Spleen (tissue), 13 donors: ENCODE measurements at places on chromosomes 3 and 15. TPM values are rescaled to one million over a fixed set of nuclear protein-coding genes. Genes with fewer than 3 reads are reported as not detected.

GRCh38 chr3:133742351-133743091, 3.7 kb upstream of the TF start:
- no peak for DNase-seq
- no peaks in the 10 kb centered on the region for H3K36me3 ChIP-seq
- no peaks in the 10 kb centered on the region for H3K4me1 ChIP-seq
- H3K4me3 ChIP-seq: no peak overlapping the region
- H3K27ac ChIP-seq: no peak overlapping the region

GRCh38 chr3:126008219-126008618, 39.2 kb downstream of the ROPN1B start:
- H3K27ac ChIP-seq: no peak overlapping the region
- H3K4me3 ChIP-seq: no peak overlapping the region
- DNase-seq: no peak
- H3K4me1 ChIP-seq: no peaks in the 10 kb centered on the region
- H3K27me3 ChIP-seq: no peaks in the 10 kb centered on the region

PLCL2 gene
- total RNA-seq: 60.4 TPM

ANKUB1 gene
- not detected for total RNA-seq

GRCh38 chr3:122774564-122774963, 19.1 kb downstream of the HSPBAP1 start:
- DNase-seq: no peak
- no peaks in the 10 kb centered on the region for H3K27me3 ChIP-seq
- peaks cover 13% of the 10 kb centered on the region for H3K4me1 ChIP-seq
- no peak overlapping the region for H3K27ac ChIP-seq
- peak overlapping the region; percentile 2 for H3K4me3 ChIP-seq
- peaks cover 39% of the 10 kb centered on the region for H3K36me3 ChIP-seq

PRR20G gene
- total RNA-seq: not detected

GOLGA8K gene
- 1.6 TPM for total RNA-seq

DNA sequence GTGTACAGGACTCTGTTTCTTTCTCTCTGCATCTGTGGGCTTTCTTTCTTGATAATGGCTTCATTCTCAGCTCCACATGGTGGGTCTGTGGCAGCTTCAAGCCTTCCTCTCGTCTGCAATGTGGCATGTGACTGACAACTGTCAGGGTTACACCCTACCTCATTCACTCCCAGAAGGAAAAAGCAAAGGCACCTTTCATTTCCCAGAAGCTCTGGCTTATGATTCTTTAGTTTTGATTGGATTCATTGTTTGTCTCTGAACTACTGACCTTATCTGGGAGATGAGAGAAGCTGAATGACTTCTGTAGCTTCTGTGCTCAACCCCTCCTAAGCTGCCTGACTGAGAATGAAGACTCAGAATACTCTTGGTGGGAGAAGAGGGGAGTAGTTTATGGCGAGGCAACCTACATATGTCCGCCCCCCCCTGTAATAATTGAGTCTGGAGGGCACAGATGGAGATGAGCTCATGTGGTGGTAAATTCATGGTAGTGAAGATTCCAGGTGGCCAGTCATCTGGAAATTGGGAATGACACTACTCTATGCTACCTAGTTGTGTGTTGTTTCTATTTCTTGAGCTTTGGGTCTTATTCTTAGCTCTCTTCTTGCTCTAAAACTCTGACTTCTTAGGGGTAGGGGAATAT, 38.4 kb downstream of the KCNAB1 start:
- no peak for DNase-seq
- no peak overlapping the region for H3K4me3 ChIP-seq
- no peak overlapping the region for H3K27ac ChIP-seq
- H3K27me3 ChIP-seq: no peaks in the 10 kb centered on the region
- no peaks in the 10 kb centered on the region for H3K36me3 ChIP-seq
- peaks cover 16% of the 10 kb centered on the region for H3K4me1 ChIP-seq

GRCh38 chr15:35071106-35071505, 14.0 kb downstream of the NANOGP8 start:
- no peaks in the 10 kb centered on the region for H3K36me3 ChIP-seq
- H3K27ac ChIP-seq: no peak overlapping the region
- peak; percentile 81 for DNase-seq
- no peaks in the 10 kb centered on the region for H3K4me1 ChIP-seq
- H3K27me3 ChIP-seq: no peaks in the 10 kb centered on the region

DNA sequence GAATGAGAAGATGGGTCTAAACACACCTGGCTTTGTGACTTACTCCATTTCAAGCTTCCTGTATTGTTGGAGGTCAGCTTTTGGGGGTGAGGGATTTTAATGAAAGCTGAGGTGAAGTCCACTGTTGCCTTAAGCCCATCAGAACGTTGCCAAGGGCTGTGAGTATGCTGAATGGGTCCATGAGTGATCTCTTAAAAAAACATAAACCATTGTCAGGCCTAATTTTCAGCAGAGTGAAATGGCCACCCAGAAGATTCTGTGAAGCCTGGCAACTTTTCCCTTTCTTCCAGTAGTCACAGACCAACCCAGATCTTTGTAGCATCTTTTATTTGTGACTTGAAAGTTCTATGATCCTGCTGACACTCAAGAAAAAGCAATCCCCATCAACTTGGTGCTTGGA, 87.0 kb downstream of the SMAD3 start:
- H3K4me1 ChIP-seq: peaks cover 67% of the 10 kb centered on the region
- H3K27ac ChIP-seq: no peak overlapping the region
- H3K36me3 ChIP-seq: no peaks in the 10 kb centered on the region
- H3K27me3 ChIP-seq: no peaks in the 10 kb centered on the region

DNA sequence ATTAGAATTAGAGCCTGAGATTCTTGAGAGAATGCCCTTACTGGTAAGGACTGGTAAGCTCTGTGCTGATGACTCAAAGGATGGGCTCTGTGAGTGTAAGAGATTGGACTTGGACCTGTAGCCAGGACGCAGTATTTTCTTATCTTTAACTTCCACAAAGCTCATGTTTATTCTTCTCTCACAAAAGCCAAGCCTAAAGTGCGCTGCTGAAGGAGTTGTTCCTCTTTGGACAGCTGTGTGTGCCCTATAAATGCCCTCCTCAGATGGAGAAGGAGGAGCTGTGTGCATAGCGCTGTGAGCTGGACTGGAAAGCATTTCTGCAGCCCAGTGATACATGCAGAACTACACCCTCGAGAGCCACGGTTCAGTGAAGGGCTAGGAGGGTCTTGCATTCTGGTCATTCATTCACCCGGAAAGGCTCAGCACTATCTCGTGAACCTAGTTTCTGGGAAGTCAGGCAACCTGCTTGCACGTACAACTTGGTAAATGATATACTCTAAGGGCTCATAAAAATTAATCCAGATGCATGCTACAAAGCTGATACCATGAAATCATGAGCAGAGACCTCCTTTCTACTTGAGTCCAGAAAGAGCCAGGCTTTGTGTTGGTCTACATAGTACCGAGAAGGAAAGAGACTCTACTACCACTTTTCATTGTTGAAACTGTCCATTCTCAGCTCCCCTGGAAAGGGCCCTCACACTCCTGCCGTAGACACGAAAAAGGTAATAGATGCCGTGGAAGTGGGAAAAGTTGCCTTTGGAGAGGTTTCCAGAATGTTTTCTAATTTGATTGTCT, 103.0 kb upstream of the TBL1XR1 start:
- H3K4me3 ChIP-seq: no peak overlapping the region
- no peak for DNase-seq
- no peaks in the 10 kb centered on the region for H3K27me3 ChIP-seq
